ENCODE measurements at places on chromosomes 6 and 20.

DNA sequence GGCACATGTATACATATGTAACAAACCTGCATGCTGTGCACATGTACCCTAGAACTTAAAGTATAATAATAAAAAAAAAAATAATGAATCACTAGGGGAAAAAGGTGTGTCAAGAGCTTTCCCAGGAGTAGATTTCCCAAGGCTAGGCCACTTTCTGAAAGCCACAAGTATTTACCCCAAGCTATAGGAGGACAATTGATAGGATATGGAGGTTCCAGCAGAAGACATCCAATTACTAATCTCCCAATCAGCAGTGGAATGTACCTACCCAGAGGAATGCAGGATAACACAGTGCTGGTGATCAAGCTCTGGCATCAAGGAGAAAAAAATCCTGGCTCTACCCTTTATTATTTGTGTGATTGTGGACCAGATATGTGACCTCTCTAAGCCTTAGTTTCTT, 562.7 kb downstream of the RFPL4B start:
- no peak for DNase-seq

DNA sequence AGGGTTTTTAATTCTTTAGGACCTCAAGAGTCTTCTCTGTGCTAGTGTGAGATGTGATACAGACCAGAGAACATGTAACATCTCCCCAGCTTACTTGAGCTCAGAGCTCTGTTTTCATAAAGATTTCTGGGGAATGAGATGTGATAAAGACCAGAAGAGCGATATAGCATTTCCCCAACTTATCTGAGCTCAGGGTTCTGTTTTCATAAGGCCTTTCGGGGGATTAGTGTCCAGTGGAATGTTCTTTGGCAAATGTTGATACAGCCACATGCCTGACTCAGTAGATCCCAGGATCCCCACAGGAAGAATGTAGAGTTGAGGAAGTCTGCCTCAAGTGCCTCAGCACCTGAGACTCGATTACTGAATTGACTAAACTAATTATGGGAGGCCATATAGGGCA, 18.7 kb upstream of the TOP1 start:
- DNase-seq = no peak

GRCh38 chr6:56750686-56751085, 108.0 kb upstream of the DST start:
- no peak for DNase-seq

DNA sequence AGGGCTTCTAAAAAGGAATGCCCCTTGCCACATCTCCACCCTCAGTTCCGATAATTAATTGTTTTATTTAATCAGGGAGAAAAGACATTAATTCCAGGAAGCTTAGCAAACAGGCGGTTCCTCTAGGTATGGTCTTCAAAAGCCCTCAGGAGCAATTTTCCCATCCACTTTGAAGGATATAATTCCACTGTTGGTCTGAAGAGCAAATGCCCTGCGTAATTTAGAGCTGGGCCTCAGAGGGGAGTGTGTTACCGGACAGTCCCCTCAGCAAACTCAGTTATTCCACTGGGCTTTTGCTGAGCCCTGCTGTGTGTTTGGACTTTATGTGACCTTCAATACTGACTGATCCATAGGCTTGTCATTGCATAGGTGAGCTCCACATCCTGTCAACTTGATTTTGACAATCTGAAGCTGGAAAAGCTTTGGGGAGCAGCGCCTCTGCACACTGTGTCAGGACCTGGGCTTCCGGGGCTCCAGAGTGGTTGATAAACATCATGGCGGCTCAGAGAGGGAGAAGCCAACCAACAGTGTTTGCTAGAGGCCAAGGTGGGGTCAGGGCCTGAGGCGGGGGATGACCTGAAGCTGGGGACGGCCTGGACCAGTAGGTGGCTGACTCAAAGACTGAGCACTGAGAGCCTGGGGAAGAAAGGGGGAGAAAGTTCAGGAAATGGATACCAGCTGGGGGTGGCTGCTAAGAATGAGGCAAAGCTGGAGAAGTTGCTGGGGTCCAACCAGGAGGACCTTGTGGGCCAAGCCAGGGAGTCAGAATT, 43.5 kb downstream of the PPP1R14C start:
- DNase-seq = no peak

GRCh38 chr6:79240509-79240908, 6.0 kb upstream of the HMGN3 start:
- DNase-seq = no peak

GRCh38 chr6:54515713-54516112, 207.5 kb downstream of the TINAG start:
- DNase-seq = no peak

DNA sequence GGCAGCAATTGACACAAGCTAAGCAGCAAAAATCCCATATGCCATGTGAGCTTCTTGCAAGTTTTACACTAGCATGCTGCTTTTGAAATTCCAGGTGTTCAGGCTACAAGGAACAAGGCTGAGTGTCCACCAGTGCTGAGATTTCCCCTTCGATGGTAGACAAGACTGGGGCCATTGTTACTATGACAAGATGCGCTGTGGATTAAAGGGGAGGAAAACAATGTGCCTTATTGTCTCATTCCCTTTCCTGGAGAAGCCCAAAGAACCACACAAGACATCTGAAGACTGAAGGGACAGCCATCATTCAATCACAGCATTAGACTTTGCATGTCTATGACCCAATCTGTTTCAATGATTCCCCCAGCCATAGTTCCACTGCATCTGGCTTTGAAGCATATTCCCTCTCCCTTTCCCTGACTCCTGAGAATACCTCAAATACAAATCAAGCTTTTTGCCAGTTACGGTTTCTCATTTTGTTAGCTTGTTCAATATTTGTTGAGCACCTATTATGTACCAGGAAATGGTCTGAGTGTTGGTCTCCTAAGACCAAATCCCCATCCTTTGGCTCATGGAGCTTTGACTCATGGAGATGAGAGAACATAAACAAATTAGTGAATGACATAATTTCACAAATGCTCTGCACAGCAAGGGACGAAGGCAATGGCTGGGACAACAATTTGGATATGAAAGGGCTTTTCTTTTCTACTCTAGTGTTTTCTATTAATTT, 23.4 kb upstream of the SCGN start:
- DNase-seq = no peak

GRCh38 chr6:143743301-143744166, 65.8 kb downstream of the PHACTR2 start:
- no peak for DNase-seq

GRCh38 chr6:94859924-94860323, 717.4 kb upstream of the MANEA start:
- no peak for DNase-seq

DNA sequence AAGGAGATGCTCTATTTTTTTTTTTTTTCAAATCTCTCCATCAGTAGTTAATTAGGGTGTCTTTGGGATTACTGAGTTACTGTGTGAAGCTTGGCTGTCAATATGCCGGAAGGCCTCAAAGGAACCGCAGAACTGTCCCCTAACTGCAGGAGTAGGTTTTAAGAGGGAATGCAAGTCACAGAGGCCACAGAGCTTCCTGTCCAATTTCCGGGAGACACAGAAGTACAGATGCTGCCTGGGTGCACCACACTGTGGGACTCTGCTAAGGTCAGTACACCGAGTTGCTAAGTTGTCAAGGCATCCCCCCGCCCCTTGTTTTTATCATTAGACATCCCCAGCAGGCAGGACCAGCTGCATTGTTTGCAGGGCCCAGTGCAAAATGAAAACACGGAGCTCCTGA, 120.2 kb upstream of the RAB32 start:
- DNase-seq = no peak

GRCh38 chr20:60100780-60101179, 142.6 kb downstream of the CDH26 start:
- DNase-seq = no peak

GRCh38 chr20:51966296-51966971, 164.1 kb upstream of the SALL4 start:
- peak; percentile 60 for DNase-seq

DNA sequence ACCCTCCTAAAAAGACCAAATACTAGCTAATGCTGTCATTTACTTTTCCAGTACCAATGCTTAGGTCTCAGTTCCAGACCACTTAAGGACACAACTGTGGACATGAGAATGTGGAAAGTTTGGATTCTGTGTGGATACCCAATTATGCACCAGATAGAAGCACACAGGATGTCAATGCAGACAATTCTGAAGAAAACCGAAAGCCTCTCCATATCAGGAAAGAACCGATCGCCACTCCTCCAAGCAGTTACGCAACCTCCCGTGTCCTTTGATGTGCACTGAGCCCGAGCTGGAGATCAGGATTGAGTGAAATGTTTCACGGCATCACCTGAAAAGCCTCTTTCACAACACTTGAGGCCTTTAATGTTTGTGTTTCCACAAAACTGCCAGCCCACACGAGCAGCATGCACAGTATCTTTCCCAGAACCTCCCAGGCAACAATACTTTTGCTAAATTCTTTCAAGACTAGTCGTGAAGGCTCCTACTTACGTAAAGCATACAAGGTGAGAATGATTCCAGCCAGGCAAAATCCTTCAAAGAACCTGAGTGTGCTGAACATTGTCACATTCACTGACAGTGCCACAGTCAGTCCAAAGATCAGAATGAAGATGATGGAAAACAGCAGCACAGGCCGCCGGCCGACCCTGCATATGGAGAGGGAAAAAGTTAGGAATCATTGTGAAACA, 47.0 kb downstream of the SLC22A23 start:
- no peak for DNase-seq

GRCh38 chr20:12927489-12927888, 81.3 kb upstream of the SPTLC3 start:
- DNase-seq = no peak

GRCh38 chr6:148128014-148128730, 214.5 kb upstream of the SASH1 start:
- DNase-seq = no peak

DNA sequence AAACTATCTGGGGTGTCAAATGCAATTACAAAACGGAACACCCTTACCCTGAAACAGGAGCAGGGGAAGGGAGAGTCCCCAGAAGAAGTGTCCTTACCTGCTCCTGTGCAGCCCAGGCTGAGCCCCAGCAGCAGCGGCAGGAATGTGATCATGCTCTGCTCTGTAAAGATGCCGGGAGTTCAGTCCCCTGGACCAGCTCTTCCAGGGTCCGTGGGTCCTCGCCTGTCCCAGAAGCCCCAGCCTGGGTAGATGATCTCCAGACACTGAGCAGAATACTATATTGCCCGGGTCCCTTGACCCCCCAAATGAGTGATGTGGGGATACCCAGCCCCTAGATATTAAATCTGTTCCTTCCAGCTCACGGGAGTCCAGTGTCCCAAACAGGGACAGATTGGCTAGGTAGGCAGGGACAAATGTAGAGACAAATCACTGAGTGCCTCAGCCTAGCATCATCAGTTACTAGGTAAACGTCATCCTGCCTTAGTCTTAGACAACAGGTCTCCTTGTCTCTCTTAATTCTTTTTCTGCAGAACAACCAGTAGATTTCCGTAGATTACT, at the start of gene HLA-DMB:
Gene HLA-DMB, minus strand, starts transcription at position 373 of the 558 bp plus-strand sequence. Its CDS starts 221 bp downstream, at position 152.
- DNase-seq = peak; percentile 31

DNA sequence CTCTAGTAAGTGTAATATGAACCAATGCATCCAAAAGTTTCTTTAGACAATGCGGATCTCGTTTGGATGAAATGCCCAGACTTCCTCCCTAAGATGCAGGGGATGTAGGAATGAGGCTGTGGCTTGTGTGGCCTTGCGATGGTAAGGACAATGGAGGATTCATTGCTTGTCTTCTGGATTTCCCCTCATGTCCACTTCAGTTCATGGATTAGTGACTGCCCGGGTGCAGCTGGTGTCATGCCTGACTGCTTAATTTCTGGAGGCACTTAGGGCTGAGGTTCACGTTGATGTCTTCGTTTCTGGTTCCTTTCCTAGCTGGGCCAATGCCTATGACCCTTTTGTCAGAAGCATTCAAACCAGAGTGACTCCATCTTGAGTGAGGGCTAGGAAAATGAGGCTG, 93.8 kb downstream of the SCP2D1 start:
- DNase-seq = no peak

GRCh38 chr20:57441510-57442154, 50.4 kb downstream of the RBM38 start:
- DNase-seq = no peak

DNA sequence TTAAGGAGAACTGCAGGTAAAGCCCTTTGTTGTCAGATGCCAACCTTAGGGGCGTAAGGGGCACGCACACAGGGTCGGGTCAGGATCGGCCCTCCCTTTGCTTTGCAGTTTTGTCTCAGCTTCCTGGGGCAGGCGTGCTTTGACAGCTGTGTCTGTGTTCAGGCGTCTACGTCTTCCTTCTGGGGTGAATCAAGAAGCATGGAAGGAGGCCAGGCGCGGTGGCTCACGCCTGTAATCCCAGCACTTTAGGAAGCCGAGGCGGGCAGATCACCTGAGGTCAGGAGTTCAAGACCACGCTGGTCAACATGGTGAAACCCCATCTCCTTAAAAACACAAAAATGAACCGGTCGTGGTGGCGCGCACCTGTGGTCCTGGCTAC, 1.3 kb downstream of the ZGPAT start:
- no peak for DNase-seq

DNA sequence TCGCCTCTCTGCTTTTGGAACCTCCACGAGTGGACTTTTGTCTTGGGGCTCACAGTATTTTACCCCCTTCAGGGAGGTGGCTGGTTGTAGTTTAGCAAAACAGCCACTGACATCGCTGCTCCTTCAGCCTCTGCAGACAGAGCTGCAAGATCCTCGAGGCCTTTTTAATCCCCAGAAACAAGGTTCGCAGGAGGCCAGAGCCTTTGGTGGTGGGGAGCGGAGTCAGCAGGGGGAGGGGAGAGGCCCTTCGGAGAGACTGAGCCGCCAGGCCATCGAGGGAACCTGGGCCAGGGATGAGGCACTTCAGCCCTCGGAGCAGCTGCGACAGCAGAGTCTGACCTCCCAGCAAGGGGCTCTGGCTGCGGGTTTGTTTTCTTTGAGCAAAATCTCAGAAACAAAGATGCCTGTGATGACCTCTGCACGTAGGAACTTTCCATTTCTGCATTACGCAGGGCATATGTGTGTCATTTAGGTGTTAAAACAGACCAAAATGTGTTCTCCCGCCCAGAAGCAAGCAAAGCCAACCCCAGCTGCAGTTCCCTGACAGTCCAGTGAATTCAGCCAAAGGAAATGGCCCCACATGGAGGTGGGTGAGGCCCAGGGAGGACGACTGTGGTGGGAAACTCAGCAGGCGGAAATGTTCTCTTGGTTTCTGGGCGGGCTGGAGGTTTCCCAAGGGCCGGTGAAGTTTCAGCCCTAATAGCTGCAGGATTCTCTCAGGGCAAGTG, 171.2 kb upstream of the SULF2 start:
- DNase-seq = no peak

GRCh38 chr6:6005051-6006005, 1.4 kb downstream of the NRN1 start:
- no peak for DNase-seq

GRCh38 chr6:79787626-79788025, 156.5 kb downstream of the SH3BGRL2 start:
- no peak for DNase-seq

DNA sequence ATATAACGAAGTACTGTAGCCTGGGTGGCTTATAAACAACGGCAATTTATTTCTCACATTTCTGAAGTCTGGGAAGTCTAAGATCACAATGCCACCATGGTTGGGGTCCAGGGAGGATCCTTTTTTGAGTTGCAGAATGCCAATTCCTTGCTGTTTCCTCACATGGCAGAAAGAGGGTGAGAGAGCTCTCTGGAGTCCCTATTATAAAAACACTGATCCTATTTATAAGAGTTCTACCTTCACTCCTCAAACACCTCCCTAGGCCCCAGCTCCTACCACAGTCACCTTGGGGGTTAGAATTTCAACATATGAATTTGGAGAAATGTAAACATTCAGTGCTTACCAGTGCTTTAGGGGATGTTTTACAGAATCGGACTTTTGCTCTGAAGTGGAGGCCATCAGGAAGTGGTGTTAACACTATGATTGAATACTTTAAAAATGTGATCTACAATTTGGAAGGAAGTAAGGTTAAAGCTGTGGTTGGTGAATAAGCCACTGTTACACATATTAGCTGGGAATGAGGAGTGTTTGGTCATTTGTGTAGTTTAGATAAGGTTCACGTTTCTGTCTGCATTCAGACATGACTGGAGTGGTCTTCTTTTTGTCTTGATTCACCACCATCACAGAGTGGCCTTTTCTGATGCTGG, 79.9 kb upstream of the SPTLC3 start:
- DNase-seq = peak; percentile 8

Measured in fibroblast of the conjunctiva (primary cell).